Fibroblast of villous mesenchyme (primary cell): ENCODE measurements at places on chromosomes 1 and 21. TPM values are rescaled to one million over a fixed set of nuclear protein-coding genes. Genes with fewer than 3 reads are reported as not detected.
A peak's percentile ranks its signal among the peaks of the same experiment; 100 is the strongest.

DNA sequence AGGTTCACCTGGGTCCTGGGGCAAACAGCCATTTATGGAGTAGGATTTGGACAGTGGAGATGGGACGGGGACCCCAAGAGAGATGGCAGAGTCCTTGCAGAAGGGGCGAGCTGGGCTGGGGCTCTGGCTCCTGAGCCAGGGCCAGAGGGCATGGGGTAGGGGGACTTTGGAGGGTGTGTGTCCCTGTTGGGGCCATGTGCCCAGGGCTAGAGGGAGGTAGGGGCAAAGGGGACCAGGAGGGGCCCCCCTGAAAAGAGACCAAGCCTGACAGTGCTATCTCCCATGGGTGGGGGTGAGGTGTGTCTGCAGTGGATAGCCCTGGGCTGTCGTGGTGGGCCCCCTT is 92.3 kb downstream of the TRIM11 start:
- DNase-seq = no peak

DNA sequence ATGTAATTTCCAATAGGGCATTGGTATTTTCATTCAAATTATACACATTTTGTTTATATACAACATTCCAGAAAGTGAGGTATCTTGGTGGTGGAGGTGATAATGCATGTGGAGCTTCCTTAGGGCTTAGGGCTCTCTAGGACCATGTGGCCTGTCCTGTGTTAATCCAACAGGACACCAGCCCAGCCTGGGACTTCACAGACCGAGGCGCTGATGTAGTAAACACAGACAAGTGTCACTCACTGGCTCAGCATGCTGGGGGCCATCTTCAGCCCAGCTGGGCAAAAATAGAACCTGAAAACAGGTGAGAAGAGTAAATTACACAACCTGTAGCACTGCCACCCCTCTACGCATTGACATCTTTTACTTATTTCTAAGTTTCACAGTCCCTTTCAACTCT is 66.7 kb downstream of the MAB21L3 start:
- no peak for DNase-seq

GRCh38 chr1:2053217-2053616 is 3.0 kb downstream of the PRKCZ start:
- no peak for DNase-seq

DNA sequence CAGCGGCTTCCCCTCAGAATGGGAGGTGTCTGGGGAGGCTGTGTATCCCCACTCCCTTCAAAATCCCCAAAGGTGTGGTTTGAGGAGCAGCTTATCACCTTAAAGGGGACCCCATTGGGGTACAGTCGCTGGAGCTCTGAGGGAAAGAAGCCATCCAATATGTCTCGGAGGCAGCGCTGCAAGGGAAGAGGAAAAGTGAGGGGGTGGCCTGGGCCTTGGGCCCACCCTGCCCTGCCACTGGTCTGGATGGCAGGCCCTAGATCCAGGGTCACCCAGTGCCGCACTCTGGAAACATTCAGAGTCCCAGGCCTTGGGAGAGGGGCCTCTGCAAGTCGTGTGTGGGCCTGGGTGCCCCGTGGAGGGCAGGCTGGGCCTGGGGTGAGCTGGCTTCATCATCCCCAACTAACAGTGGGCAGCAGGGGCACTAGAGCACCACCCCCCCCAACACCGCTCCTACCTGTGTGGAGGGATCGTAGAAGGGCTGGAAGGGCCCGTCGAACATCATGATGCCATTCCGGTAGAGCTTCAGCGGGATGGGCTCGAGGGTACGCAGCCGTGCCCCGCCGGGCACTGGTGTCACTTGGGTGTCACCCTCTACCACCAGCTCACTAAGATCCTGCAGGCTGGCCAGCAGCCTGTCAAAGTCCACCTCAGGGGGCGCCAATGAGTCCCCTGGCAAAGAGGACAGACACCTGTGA is 5.6 kb downstream of the SH3BGRL3 start:
- DNase-seq = no peak

GRCh38 chr21:29334717-29335428 is 36.2 kb downstream of the BACH1 start:
- peak; percentile 89 for DNase-seq

DNA sequence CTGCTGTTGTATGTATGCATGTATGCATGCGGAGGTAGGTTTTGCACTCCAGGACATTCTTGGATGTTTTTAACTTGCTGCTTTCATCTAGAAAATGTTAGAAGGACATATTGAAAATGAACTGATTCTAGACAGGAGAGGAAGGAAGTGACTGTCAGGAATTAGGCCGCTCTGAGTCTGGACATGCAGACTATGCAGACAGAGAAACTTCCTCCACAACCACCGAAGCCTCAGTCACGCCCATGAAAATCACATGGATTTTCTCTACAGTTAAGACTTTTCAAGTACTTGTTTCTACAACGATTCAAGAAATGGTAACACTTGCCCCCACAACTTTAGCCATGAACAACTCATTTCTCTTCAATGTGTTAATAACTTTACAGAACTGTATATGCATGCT is 211.1 kb downstream of the SMYD3 start:
- no peak for DNase-seq

DNA sequence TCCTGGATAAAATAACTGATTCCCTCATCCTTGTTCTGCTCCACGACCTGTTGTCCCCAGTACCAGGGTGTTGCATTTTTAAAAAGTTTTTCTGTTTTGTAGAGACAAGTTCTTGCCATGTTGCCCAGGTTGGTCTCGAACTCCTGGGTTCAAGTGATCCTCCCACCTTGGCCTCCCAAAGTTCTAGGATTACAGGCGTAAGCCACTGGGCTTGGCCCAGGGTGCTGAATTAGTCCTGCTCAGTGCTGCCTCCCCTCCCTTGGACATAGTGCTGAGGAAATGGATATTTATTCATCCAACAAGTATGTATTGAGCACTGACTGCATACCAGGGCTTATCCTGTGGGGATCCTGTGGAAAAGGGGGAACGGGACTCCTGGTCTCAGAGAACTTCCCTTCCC is 126.4 kb downstream of the PTPRU start:
- no peak for DNase-seq

DNA sequence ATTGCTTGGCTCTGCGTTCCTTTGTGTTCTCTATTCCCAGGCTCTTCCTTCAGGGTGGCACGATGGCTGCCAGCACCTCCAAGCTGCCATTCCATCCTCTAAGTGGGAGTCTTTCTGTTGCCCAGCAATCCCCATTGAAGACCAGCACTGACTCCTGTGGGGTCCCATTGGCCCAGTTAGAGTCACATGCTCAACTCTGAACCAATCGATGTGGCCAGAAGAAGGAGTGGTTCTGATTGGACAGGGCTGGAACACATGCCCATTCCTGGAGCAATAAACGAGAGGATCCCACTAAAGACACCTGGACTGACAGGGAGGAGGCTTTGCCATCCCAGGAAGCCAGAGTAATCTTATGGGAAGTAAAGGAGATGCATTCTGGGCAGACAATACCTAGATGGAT is 97.2 kb upstream of the IGSF21 start:
- DNase-seq = no peak

DNA sequence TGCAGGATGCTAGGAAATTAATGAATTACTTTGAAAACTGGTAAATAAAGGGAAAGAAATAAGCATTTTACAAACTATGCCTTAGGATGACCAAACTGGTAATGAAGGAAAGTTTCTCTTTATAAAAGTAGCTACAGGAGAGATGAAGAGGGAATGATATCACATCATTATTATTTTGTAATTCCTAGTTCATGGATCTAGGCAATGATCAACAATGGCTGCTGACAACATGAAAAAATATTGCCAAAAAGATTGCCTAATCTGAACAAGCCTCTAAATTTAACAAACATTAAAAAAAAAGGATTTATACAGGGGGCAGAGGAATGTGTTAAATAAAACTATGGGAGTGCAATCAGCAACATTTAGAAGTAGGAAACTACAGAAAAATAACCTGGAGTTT is 38.9 kb downstream of the NOS1AP start:
- no peak for DNase-seq

GRCh38 chr1:28297826-28298225 is 31.0 kb upstream of the MED18 start:
- DNase-seq = no peak

DNA sequence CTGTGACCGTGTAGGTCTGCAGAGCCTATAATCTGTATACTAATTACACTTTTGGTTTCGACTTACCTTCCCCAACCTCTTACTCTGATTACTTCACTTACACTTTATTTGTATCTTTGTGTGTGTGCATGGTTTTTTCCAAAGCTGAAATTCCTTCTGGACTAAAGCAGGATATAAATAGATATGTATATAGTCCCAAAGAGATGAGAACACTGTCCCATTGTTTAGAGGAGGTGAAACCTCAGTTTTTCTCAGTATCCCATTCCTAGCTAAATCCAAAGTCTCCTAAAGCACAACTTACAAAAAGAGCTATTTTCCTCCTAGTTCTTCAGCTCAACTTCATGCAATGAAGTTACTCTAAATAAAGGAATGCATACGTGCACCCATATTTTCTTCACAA is 442.2 kb downstream of the SMYD3 start:
- no peak for DNase-seq

DNA sequence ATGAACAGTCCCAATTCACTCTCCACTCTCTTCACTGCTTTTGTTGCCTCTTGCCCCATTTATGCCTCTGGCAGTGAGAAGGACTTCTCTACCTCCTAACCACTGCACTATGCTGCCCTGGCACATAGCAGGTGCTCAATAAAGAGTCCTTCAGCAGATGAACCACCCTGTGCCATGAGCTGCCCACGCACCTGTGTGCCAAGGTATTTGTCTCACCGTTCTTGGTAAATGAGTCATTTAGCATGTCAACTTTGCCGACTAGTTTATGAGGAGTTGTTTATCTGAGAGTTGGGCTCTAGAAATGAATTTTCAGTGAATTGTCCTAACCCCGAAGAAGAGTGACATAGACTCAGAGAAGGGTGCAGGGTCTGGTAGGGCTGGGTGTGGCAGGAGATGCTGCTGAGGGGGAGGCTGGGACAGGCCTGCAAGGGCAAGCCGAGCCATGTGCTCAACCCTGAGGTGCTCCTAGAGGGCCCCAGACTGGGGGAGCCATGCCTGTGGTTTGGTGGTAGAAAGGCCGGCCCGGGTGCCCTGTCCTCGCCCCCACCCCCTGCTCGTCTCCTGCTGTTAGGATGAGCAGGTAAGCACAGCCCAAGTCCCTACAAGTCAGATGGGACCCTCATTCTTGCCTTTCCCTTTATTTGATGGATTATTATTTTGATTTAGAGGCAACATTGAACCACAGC is 654.5 kb downstream of the MATN1 start:
- DNase-seq = no peak

- DNase-seq = no peak
Observed at GRCh38 chr1:83694449-83694848, 304.5 kb downstream of the TTLL7 start.

DNA sequence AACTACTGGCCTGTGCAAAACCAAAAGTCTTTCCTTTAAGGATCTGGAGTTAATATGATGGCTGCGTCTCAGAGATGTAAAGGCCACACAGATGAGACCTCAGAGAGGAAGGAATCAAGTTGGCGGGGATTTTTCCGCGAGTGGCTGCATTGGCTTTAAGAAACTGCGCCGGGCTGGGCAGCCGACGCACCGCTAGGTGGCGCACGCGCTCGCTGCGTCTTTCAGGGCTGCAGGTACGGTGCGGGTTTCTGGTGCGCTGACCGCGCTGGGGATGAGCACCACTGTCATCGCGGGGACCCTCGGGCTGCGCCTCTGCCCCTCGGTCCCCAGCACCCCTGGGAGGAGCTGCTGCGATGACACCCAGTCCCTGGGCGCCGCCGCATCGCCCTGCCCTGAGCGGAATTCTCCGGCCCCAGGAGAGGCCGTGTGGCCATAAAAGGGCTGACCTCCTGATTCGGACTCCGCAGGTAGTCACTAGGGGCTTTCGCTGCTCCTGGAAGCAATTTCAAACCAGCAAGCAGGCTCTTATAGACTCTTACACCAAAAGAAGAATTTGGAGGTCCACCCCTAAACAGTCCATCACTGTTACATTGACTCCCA is 241.0 kb downstream of the KCNJ6 start:
- peak; percentile 50 for DNase-seq

DNA sequence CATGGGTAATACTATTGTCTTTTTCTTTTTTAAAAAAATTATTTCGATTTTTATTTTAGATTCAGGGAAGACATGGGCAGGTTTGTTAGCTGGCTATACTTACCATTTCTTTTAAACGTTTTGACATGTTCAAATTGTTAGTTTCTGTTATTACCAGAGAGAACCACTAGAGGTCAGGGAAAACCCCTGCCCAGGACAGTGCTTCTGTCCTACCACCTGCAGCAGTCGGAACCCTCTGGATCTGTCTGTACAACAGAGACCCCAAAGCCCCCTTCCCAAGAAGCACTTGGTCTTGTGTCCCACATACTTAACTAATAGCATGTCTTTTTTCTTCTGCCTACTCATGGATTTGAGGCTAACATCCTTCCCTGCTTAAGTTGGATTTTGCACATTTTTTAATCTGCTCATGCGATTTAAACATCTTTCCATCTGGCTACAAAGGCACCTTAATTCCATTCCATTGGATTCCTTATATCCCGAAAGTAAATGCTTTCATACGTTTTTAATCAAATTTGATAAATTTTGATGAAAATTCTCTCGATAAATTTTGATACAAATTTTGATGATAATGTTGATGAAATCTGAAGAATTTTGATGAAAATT is 10.0 kb upstream of the C1orf115 start:
- peak; percentile 44 for DNase-seq

- no peak for DNase-seq
Observed at GRCh38 chr1:145707183-145707867, at the start of gene PDZK1. Gene PDZK1 (minus strand): TSS chr1:145707368. CDS start chr1:145688021, 19,347 bp downstream.

GRCh38 chr1:221743416-221744208 is 1.7 kb upstream of the DUSP10 start:
- peak; percentile 47 for DNase-seq

- DNase-seq = no peak
Observed at GRCh38 chr1:171494076-171494475, 8.7 kb downstream of the PRRC2C start.

- no peak for DNase-seq
Observed at GRCh38 chr1:70948396-70949017, 99.1 kb downstream of the PTGER3 start.

GRCh38 chr1:10691740-10692125 is 104.7 kb downstream of the CASZ1 start:
- no peak for DNase-seq

DNA sequence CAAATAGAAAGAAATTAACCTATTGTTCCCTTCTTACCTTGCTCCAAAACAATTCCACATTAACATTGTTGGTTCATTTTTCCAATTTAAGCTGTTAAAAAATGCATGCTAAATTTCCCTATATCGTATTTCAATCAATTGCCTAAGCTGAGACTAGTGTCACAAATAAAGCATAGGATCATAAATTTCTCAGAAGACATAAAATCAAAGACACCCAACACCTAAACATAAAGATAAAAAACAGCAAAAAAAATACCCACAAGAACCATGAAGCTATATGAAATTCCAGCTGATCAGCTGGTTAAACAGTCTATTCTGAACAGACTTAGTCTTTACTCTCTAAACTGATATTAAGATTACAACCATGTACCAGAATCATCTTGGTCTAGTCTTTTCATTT is 32.3 kb downstream of the ACBD6 start:
- no peak for DNase-seq

The PAPPA2 gene
- total RNA-seq = 1.3 and 1.6 TPM in 2 replicates

The MROH9 gene
- under 0.01 TPM in 2 replicates for total RNA-seq

The PLEKHA6 gene
- 2.9 and 3.9 TPM in 2 replicates for total RNA-seq

The CAPN9 gene
- not detected in 2 replicates for total RNA-seq

The PSRC1 gene
- total RNA-seq = 14.2 and 23.3 TPM in 2 replicates

The EDN2 gene
- total RNA-seq = 0.32 TPM in 1 of 2 replicates, not detected in the other

The LHX8 gene
- under 0.01 TPM in 1 of 2 replicates, not detected in the other for total RNA-seq

The AADACL4 gene
- total RNA-seq = 0.43 TPM in 1 of 2 replicates, not detected in the other

The ADAM30 gene
- total RNA-seq = under 0.01 TPM in 1 of 2 replicates, not detected in the other

The ISG15 gene
- 132 and 137 TPM in 2 replicates for total RNA-seq

The RBM8A gene
- total RNA-seq = 58.0 and 76.9 TPM in 2 replicates

The HOOK1 gene
- total RNA-seq = not detected in 2 replicates

The ARHGAP30 gene
- under 0.01 TPM in 1 of 2 replicates, not detected in the other for total RNA-seq
